ENCODE measurements at places on chromosomes 3 and 15.

DNA sequence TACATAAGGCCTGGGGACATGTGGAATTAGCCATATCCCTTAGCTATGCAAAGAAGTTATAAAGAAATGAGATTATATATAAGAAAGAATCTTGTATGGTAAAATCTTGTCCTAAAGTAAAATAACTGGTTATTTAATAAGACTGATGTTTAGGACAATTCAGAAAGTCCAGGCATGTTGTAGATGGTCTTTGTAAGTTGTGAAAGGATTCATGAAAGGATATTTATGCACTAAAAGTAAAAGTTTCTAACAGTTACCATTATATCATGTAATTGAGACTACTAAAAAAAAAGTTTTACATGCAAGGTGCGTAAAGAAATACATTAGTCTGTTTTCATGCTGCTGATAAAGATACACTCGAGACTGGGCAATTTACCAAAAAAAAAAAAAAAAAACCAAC lies 146.3 kb downstream of the FMN1 start:
- DNase-seq = no peak

DNA sequence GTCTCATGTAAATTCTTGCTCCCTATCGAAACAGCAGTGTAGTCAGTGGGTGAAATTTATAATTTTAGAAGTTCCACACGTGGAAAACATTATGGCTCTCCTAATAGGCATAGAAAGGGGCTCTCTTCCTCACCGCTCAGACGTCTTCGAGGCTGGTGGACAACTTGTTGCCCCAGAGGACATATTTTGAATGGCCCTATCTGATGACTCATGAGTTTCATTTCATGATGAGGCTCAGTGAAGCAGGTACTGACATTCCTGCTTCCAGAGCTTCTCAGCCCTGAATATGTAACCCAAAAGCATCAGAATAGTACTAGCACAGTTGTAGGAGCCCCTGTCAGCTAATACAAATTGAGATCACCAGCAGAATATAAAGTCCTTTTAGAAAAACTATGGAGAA lies 117.9 kb downstream of the HERC1 start:
- no peak for DNase-seq

GRCh38 chr3:58269356-58269755 lies 31.8 kb downstream of the ABHD6 start:
- no peak for DNase-seq

GRCh38 chr3:96755519-96755918 lies 58.9 kb upstream of the EPHA6 start:
- no peak for DNase-seq
